ENCODE measurements at places on chromosomes 1 and 21. TPM values are rescaled to one million over a fixed set of nuclear protein-coding genes. Genes with fewer than 3 reads are reported as not detected.

PGBD5 gene
- total RNA-seq: 8.7 TPM

FAM72C gene
- 0.86 TPM for total RNA-seq

ZNF687 gene
- total RNA-seq: 31.7 TPM

DPT gene
- 0.22 TPM for total RNA-seq

FAM167B gene
- 2.1 TPM for total RNA-seq

OVAAL gene
- total RNA-seq: not detected

MYOCOS gene
- total RNA-seq: not detected

SPRR2D gene
- total RNA-seq: not detected

CDA gene
- 1.5 TPM for total RNA-seq

TOMM20 gene
- total RNA-seq: 119 TPM

ANKRD65 gene
- total RNA-seq: 11.1 TPM

RPTN gene
- total RNA-seq: 0.34 TPM

GRCh38 chr1:100430325-100430756, 78.0 kb downstream of the CDC14A start:
- peaks cover 18% of the 10 kb centered on the region for H3K4me1 ChIP-seq
- H3K4me3 ChIP-seq: no peak overlapping the region

DNA sequence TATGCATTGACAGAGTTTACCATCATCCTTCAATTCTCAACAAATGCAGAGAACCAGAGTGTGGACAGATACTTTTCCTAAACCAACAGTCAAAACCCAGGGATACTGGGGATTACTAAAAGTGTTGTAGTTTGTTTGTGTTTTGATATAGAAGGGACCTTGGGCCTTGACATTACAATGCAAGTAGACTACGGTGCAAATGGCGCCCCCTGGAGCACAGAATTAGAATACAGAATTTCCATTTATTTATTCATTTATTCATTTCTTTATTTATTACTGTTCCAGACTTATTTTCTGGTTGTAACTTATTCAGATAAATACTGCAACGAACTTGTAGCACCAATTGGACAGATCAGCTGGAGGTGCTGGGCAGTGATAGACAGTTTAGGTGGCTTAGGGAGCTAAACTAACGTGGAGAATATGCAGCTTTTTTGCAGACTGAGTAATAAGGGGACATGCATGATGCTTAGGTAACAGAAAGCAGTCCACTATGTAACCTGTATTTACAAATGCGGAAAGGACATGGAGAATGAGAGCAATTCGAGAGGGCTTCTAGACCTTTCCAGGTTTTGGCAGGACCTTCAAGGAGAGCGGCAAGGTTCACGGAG, 42.6 kb downstream of the KIRREL1 start:
- H3K4me3 ChIP-seq: no peak overlapping the region
- H3K27ac ChIP-seq: no peak overlapping the region
- DNase-seq: no peak
- H3K4me1 ChIP-seq: peaks cover 31% of the 10 kb centered on the region

DNA sequence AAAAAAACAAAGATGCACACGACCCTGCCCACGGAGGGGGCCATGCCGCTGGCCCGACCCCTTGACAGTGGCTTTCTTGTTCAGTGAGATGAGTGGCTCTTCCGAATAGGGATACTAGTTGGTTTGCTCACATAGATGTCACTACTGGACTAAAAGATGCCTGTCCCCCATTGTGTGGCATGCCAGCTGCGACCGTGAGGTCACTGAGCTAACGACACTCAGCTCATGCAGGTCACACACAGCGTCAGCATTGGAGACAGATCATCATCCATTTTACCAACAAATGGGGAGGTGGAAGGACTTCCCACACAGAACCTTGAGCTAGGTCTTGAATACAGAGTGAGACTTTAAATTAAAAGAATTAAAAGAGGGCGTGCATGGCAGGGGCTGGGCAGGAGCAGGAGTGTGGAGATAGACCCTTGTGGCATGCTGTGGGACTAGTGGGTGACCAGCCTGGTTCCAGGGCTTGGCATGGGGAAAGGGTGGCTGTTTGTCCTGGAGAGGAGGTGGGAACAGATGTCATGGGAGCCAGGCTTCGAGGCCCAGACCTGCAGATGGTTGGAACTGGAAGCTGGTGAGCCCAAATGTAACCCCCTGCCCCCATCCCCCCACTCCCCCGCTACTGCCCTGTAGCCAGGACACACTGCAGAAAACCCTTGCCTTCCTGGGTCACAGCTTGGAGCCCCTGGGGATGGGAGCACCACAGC, 12.4 kb downstream of the SLC1A7 start:
- no peak overlapping the region for H3K4me3 ChIP-seq
- peaks cover 15% of the 10 kb centered on the region for H3K27me3 ChIP-seq
- peaks cover 19% of the 10 kb centered on the region for H3K4me1 ChIP-seq
- no peaks in the 10 kb centered on the region for H3K36me3 ChIP-seq
- no peak for DNase-seq

GRCh38 chr1:30286241-30286987, 437.0 kb downstream of the MATN1 start:
- H3K36me3 ChIP-seq: no peaks in the 10 kb centered on the region
- H3K4me1 ChIP-seq: peaks cover 8% of the 10 kb centered on the region
- no peak overlapping the region for H3K27ac ChIP-seq
- peak; percentile 64 for DNase-seq

GRCh38 chr1:19946331-19946751, 22.9 kb upstream of the PLA2G2E start:
- DNase-seq: no peak
- no peaks in the 10 kb centered on the region for H3K4me1 ChIP-seq
- H3K36me3 ChIP-seq: no peaks in the 10 kb centered on the region

- no peak overlapping the region for H3K4me3 ChIP-seq
- DNase-seq: no peak
- no peaks in the 10 kb centered on the region for H3K4me1 ChIP-seq
- no peak overlapping the region for H3K27ac ChIP-seq
- no peaks in the 10 kb centered on the region for H3K27me3 ChIP-seq
Measured at GRCh38 chr1:168933141-168933805, 173.2 kb upstream of the ATP1B1 start.

GRCh38 chr1:185551008-185551407, 183.2 kb upstream of the HMCN1 start:
- H3K36me3 ChIP-seq: no peaks in the 10 kb centered on the region
- H3K4me3 ChIP-seq: no peak overlapping the region
- DNase-seq: no peak
- H3K27ac ChIP-seq: no peak overlapping the region

- DNase-seq: no peak
- H3K36me3 ChIP-seq: peaks cover 20% of the 10 kb centered on the region
- H3K4me1 ChIP-seq: peaks cover 54% of the 10 kb centered on the region
- no peak overlapping the region for H3K27ac ChIP-seq
- peaks cover 5% of the 10 kb centered on the region for H3K27me3 ChIP-seq
Measured at GRCh38 chr1:230086151-230086550, 19.1 kb downstream of the GALNT2 start.

DNA sequence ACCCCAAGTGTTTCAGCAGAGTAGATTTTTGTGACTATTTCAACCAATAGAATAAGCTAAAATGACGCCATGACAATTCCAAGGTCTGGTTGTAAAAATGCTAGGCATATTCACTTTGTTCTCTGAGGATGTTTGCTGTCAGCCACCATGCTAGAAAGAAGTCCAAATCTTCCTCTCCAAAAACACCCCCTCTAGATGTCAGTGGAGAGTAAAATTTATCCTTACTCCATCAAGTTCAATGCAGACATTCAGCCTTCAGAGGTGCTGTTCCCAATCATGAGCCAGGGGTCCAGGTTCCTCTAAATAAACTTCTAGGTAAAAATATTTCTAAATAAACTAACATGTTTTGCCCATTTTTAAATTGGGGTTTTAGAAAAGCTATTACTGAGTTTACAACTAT, 395.4 kb upstream of the ADAMTS5 start:
- no peak for DNase-seq
- no peaks in the 10 kb centered on the region for H3K27me3 ChIP-seq
- no peak overlapping the region for H3K4me3 ChIP-seq
- peaks cover 6% of the 10 kb centered on the region for H3K4me1 ChIP-seq

DNA sequence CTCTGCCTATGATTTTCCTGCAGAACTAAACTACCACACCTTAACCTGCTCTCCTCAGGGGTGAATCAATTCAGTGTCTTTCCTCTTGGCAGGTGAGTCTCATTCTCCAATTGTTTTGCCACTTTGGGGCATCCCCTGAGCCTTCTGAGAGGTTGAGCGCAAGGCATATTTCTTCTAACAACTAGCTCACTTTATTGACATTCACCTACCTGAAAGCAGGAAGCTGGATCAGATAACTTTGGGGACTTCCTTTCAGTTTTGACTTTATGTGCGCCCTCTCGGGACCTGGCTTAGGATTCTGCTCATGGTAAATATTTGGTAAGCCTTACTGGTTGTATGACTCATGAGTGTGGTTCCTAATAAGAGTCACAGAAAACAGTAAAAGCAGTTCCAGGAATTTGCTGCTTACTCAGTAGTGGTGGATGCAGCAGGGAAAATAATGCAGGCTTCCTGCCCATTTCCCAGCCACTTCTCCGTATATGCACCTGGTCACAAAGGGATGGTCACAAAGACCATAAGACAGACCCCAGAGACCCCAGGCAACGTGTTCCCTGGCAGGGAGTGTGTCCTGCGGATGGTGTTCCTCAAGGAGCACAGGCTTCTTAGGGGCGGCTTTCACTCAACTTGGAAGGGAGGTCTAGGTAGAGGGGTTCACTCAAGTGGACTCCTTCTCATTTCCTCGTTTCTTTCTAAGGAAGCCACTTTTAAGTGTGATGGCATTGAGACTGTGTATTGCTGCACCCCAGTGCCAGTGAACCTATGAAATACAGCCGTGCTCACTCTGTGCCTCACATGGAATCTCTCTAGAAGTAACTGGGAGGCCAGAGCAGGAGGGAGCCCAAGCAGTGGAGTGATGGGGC, 22.0 kb upstream of the BATF3 start:
- no peaks in the 10 kb centered on the region for H3K4me1 ChIP-seq
- no peak overlapping the region for H3K27ac ChIP-seq
- no peak for DNase-seq
- peaks cover 9% of the 10 kb centered on the region for H3K36me3 ChIP-seq

GRCh38 chr1:186059752-186060151, 315.3 kb downstream of the TPR start:
- H3K4me3 ChIP-seq: no peak overlapping the region
- no peaks in the 10 kb centered on the region for H3K36me3 ChIP-seq
- no peak overlapping the region for H3K27ac ChIP-seq
- no peaks in the 10 kb centered on the region for H3K4me1 ChIP-seq

DNA sequence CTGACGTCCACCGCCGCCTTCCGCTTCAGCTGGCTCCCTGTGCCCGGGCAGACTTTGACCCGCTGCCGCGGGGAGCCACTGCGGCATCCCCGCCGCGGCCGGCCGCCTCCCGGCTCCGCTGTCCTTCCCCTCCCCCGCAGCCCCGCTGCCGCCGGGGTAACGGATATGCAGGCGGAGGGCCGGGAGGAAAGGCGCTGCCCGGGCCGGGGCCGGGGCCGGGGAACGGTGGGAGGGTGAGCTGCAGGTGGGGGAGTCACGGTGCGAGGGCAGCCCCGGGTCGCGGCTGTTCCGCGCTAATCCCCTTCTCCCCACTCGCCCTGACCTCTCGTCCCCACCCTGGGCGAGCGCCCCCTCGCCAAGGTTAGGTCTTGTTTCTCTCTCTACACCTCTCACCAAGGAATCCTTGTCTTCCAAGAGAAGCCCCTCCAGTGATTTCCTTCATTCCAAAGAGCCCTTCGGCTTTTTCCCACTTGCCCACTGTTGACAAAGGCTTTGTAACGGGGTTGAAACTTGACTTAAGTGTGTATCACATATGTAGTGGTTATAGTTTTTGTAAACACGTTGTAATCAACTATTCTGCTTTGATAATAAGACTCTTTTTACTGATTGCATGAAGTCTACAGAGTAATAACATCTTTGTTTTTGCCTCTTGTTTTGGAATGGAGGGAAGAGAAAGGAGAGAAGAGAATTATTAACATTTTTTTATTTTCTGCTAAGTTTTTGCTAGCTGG, 669 bp downstream of the XPR1 start:
- H3K36me3 ChIP-seq: no peaks in the 10 kb centered on the region
- peaks cover 4% of the 10 kb centered on the region for H3K4me1 ChIP-seq
- H3K27me3 ChIP-seq: no peaks in the 10 kb centered on the region
- peak; percentile 79 for DNase-seq
- peak overlapping the region; percentile 84 for H3K27ac ChIP-seq

GRCh38 chr1:54215523-54215922, 15.6 kb downstream of the MRPL37 start:
- H3K4me3 ChIP-seq: no peak overlapping the region
- H3K27ac ChIP-seq: no peak overlapping the region
- peaks cover 5% of the 10 kb centered on the region for H3K4me1 ChIP-seq
- no peaks in the 10 kb centered on the region for H3K27me3 ChIP-seq

- peaks cover 6% of the 10 kb centered on the region for H3K4me1 ChIP-seq
- H3K36me3 ChIP-seq: no peaks in the 10 kb centered on the region
- H3K27me3 ChIP-seq: no peaks in the 10 kb centered on the region
Measured at GRCh38 chr1:182279724-182280503, 111.7 kb downstream of the GLUL start.

DNA sequence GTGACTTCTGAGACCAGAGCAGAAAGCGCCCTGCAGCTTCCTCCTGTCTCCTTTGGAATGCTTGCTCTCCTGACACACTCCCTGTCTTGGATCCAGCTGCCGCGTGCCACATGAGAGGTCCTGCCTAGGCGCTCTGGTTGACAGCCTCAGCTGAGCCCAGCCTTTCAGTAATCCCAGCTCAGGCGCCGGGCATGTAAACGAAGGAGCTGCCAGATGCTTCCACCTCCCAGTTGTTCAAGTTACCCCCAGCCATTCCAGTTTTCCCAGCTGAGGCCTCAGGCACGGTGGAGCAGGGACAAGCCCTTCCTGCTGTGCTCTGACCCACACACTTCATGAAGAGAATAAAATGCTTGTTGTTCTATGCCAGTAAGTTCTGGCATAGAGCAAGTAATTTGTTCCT, 14.3 kb upstream of the CD34 start:
- DNase-seq: no peak
- H3K4me3 ChIP-seq: no peak overlapping the region
- H3K4me1 ChIP-seq: peaks cover 8% of the 10 kb centered on the region

GRCh38 chr1:58629031-58629462, 52.0 kb upstream of the TACSTD2 start:
- no peak overlapping the region for H3K4me3 ChIP-seq
- H3K36me3 ChIP-seq: no peaks in the 10 kb centered on the region
- H3K4me1 ChIP-seq: peaks cover 7% of the 10 kb centered on the region
- no peaks in the 10 kb centered on the region for H3K27me3 ChIP-seq
- H3K27ac ChIP-seq: no peak overlapping the region

DNA sequence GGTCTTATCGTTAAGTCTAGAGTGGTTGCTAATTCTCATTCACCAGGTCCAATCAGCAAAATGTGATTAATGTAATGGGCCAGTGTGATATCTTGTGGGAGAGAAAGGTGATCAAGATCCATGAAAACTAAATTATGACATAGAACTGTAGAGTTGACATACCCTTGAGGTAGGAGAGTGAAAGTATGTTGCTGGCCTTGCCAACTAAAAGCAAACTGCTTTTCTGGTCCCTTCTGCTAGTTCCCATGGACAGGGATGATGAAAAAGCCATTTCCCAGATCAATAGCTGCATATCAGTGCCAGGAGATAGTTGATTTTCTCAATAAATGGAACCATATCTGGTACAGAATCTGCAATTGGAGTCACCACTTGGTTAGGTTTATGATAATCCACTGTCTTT, 65.8 kb downstream of the FH start:
- no peaks in the 10 kb centered on the region for H3K27me3 ChIP-seq
- DNase-seq: no peak
- H3K27ac ChIP-seq: no peak overlapping the region
- H3K4me1 ChIP-seq: no peaks in the 10 kb centered on the region
- no peak overlapping the region for H3K4me3 ChIP-seq

GRCh38 chr1:23897083-23897482, 16.1 kb downstream of the CNR2 start:
- H3K4me3 ChIP-seq: no peak overlapping the region
- DNase-seq: no peak
- peaks cover 35% of the 10 kb centered on the region for H3K27me3 ChIP-seq
- H3K27ac ChIP-seq: peak overlapping the region; percentile 48
- H3K4me1 ChIP-seq: no peaks in the 10 kb centered on the region
